Epithelial cell of esophagus (primary cell): ENCODE measurements at places on chromosomes 16 and 17.

DNA sequence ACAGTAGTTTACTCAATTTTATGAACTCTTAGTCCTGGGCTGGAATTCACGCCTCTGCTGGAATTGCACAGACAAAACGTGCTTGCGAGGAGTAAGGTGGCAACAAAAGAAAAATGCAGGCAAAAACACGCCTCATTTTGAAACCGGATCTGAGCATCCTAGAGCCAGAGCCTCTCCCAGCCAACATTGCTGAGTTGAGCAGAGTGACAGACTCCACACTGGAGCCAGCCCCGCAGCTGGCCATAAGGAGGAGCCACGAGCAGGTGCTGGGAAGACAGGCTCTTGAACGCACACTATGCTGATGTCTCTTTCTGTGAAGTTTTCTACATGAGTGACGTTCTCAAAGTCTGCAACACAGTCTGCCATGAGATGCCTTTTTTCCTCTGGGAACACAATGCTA lies 14.6 kb upstream of the HSBP1 start:
- DNase-seq: peak; percentile 51

- DNase-seq: peak; percentile 33
Observed at GRCh38 chr16:82628711-82629110, 1.9 kb downstream of the CDH13 start.

DNA sequence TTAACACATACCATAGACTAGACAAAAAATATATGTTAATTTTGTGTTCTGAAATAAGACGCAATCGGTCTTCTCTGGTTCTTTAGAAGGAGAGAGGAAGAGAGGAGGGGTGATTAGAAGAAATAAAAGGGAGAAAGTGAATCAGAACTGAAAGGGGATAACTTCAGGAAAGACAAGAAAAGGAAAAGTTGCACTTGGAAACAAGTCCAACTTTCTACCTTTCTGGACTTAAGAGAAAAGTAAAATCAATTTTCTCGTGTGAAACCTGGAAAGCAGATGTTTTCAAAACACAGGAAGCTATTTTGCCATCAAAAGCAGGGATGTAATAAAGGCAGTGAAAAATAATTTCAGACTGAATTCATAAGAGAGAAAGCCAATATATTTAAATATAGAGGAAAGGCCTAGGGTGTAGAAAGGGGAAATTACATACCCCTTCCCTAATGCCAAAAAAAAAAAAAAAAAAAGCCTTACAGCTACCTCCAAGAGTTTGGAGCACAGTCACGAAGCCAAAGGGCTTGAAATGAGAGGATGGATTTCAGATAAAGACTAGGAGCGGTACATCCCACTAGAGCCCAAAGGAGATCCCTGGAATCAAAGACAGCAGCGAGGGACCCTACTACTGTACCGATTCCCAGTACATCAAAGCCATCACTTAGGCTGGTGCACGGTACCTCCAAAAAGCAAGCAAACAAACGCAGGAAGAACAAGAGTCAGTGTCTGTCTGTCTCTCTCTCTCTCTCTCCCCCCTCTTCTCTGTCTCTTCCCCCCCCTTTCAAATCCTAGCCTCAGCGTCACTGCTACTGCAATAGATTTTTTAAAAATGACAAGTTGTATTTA lies 12.1 kb upstream of the ZFHX3 start:
- no peak for DNase-seq

GRCh38 chr16:7534749-7535148 lies 202.1 kb downstream of the RBFOX1 start:
- no peak for DNase-seq

DNA sequence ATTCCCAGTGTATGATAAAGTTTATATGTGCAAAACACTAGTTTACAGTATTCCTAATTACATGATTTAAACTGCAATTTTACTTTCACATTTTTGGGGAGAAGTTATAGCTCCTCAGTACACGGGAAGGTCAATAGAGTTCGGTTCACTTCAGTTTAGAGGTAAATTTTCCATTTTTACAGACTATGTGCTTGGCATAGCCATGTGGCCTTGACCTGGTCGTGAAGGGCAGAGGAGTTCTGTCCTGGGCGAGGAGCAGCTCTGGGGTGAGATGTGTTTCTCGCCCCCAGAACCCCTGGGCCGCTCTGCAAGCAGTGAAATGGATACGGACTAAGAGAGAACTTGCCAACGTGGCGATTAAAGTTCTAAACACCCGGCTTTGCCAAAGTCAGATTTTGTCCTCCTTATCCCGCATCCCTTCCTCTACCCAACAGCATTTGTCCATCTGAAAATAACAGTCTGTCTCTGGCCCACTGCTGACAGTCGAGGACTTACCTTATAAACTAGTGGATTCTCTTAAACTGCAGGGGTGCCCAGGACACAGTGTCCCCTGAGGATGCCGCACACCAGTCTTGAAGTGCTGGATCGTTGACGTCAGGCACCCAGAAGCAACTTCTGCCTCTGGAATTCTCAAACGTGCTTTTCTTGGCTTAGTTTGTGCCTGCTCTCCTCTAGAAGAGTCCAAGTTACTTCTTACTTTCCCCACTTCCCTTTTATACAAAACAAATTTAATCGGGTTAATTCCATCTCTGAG lies 1.5 kb upstream of the SIAH1 start:
- DNase-seq: no peak

- DNase-seq: peak; percentile 76
Observed at GRCh38 chr17:21039839-21040575, 2.8 kb downstream of the USP22 start.
